Bronchial epithelial cell (primary cell): ENCODE measurements at places on chromosomes 1 and 21.

- DNase-seq, result no peak
Measured at GRCh38 chr1:3019516-3020051, 1.7 kb upstream of the ACTRT2 start.

- DNase-seq, result peak; percentile 40
Measured at GRCh38 chr1:105137543-105138457, 1388.1 kb downstream of the AMY1C start.

DNA sequence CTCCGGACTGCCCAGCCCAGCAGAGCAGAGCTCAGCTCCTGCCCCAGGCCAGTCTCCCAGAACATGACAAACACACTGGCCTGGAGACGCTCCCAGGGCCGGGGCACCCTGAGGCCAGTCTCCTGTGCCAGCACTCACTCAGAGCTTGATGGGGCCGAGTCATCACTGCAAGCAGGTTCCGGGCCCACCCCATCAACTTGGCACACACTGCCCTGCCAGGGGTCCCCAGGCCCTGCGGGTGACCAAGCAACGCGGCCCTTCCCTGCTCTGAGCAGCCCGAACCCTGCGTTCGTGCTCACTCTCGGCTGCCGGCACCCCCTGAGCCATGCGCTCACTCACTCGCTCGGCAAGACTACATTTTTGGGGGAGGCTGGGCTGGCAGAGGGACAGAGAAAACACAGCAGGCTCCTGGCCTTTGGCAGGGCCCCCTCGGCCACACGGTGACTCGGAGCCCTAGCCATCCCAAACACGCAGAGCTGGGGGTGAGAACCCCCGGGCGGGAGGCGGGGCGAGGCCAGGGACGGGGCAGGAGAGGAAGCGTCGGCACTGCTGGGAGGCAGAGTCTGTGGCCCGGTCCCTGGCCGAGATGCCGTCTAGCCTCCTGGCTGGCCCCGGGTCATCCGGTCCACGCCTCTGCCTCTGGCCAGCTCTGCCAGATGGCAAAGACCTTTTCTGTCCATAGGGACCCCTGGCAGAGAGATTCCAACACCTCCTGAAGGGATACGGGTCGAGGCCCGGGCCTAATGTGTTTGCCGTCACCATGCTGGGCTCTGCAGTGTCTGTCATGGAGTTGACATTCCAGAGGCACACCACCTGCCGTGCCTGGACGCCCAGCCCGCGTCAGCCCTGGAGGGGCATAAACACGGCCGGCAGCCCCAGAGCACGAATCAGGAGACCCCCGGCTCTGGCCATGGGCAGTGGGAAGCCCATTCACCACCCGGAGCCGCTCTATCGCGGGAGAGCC, 68.0 kb downstream of the MEGF6 start:
- no peak for DNase-seq

GRCh38 chr1:12556368-12556930, 61.6 kb downstream of the DHRS3 start:
- DNase-seq, result no peak

DNA sequence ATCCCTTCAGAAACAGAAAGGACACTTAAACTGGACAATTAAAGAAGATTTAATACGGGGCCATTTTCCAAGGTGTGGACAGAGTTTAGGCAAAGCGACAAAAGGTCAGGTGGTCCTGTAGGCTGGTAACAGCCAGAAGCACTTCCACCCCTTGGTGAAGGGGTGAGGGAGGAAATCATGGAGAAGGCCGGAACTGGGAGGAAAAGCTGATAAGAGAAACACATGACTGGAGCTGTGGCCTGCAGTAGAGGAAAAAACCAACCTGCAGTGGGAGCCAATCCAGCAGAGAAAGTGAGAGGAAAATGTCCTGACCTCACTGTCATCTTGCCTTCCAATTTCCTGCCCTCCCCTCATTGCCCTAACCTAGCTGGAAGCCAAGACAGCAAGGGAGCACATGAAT, 249.8 kb downstream of the LMO4 start:
- no peak for DNase-seq

GRCh38 chr1:22123071-22123390, 19.9 kb downstream of the WNT4 start:
- no peak for DNase-seq

GRCh38 chr21:16046656-16047330, 317.0 kb downstream of the USP25 start:
- peak; percentile 46 for DNase-seq

GRCh38 chr21:35438643-35439404, 389.7 kb upstream of the RUNX1 start:
- peak; percentile 60 for DNase-seq

DNA sequence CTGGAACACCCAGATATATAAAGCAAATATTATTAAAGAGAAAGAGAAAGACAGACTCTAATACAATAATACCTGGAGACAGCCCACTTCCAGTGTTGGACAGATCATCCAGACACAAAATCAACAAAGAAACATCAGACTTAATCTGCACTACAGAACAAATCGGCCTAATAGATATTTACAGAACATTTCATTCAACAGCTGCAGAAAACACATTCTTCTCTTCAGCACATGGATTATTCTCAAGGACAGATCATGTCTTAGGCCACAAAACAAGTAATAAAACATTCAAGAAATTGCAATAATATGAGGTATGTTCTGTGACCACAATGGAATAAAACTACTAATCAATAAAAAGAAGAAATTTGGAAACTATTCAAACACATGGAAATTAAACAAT, 398.3 kb upstream of the DUSP10 start:
- no peak for DNase-seq

DNA sequence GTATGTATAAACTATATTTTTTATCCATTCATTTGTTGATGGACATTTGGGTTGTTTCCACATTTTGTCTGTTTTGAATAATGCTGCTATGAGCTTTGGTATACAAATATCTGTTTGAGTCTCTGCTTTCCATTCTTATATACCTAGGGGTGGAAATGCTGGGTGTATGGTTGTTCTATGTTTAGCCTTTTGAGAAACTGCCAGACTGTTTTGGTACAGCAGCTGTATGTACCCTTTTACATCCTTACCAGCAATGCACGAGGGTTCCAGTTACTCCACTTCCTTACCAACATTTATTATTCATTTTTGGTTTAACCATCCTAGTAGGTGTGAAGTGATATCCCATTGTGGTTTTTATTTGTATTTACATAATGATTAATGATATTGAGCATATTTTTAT, 13.9 kb downstream of the RASAL2 start:
- DNase-seq, result peak; percentile 44

DNA sequence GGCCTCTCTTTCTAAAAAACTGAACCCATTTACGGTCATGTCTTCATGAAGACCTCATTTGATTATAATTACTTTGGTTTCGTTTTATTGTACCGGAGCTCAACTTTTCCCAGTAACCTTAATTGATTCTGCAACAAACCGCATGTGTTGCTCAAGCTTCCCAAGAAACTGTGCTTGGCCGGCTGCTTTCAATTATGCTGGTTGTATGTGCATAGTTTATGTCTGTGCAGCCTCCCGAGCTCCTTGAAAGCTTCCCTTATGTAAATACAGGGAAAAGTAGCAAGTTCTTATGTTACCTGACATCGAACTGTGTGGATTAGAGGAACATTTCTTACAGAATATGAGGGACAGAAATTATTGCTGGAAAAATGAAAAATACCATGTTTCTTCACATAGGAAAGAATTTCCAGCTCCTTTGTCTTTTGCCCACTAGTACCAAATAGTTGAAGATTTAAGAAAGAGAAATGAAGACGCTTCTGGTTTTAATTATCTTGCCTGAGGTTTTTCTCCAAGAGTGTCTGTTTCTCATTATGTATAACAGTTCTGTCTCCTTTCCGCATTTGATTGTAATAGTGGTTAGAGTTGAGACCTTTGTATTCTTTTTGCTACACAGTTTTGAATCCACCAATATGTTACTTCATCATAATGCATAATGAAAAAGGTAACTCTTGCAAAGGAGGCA, 2.1 kb downstream of the VCAM1 start:
- DNase-seq, result peak; percentile 36

GRCh38 chr1:225644666-225645065, 8.3 kb downstream of the ENAH start:
- no peak for DNase-seq

- DNase-seq, result no peak
Measured at GRCh38 chr1:14835725-14836124, 237.2 kb downstream of the KAZN start.

GRCh38 chr1:91821126-91821868, 64.7 kb downstream of the TGFBR3 start:
- no peak for DNase-seq

DNA sequence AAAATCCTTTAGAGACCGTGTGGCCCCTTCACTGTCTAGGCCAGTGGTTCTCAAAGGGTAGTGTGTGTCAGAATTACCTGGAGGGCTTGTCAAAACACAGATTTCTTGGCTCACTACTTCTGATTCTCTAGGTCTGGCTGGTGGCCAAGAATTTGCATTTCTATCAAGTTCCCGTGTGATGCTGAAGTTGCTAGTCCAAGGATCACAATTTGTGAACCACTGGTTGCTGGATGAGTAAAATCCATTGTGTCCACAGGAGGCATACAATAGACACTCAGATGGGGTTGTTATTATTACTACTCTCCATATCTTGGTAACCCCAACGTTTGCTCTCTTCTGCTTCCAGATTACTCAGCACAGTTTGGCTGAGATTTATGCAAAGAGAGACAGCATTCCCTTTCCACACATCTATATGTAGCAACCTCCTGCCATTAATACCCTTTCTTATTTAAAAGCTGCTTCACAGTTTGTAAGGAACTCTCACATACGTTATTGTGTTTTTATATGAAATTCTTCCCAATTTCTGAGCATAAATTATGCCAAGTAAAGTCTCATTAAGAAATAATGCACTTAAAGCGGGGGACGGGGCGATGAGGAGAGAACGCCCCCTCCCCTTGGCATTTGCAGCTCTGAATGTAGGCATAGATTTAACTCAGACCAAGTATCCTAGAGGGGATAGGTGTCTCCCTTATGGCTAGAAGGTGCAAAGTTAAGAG, 720 bp upstream of the TMCC2 start:
- peak; percentile 97 for DNase-seq

DNA sequence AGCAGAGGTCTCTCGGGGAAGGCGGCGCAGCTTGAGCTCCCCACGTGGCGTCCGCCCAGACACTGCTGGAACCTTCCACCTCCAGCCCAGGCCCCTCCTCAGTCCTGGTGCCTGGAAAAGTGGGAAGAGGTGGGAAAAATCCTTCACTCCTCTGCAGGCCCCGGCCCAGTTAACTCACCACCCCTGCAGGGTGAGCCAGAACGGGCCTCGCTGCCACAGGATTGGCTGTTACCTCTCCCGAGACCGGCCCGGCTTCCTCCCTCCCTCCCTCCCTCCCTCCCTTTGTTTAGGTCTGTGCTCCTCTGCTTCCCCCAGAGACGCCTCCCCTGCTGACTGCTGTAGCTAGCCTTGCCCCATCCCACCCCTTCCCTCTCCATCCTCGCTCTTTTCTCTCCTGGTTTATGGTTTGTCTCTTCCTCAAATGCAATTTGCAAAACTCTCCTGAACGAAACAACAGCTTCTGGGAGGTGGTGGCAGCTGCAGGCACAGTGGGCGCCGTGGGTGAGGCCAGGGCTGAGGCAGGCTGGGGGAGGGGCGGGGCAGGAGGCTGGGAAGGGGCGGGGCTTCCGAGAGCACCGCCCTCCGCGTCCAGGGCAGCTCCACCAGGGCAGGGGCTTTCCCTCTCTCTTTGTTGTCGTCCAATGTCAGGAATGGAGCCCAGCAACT, 6.5 kb downstream of the CAPN9 start:
- peak; percentile 46 for DNase-seq

- peak; percentile 69 for DNase-seq
Measured at GRCh38 chr1:69737527-69738185, 169.9 kb downstream of the LRRC7 start.

DNA sequence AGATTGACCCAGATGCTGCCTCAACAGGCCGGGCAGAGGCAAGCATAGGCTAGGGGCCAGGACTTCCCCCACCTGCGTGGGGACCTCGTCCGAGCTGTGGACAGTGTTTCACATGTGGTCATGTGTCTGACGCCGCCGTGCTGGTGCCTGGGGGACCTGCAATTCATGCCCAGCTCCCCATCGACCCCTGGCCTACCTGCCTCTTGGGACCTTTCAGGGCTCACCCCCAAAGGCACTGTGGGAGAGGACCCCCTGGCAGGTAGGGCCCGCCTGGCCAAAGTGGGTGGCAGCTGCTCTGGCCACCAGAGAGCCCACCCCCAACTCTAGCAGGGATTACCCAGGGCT, 4.4 kb downstream of the TMEM201 start:
- DNase-seq, result no peak

DNA sequence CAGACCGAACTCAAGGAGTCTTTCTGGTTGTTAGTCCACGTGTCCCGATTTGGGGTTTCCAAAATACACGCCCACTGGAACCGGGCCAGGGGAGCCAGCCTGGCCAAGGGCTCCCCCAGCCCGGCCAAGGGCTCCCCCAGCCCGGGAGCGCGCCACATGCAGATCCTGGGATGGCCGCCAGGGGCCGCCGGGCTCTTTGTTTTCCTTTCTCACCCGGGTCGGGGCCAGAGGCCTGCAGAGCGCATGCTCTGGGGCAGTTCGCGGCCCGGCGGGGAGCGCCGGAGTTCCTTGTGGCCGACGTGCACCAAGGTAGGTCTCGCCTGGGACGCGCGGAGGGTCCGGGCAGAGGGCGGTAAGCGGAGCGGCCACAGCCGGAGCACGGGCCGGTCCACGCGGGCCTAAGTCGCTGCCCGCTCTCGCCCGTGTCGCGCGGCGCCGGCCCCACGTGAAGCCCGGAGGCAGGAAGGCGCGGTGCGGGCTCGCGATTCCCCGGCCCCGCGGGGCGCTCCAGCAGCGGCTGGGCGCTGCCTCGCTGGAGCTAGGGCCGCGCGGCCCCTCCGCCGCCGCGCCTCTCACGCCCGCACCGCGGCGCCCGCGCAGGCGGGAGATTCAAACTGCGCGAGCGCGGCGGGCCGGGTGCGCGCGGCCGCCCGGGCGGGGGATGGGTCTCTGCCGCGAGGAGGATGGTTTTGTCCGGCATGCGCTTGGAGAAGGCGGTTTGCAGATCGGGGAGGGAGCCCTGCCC, 12.3 kb downstream of the RCC1 start:
- peak; percentile 68 for DNase-seq

- DNase-seq, result no peak
Measured at GRCh38 chr1:36531833-36532232, 49.1 kb upstream of the CSF3R start.

DNA sequence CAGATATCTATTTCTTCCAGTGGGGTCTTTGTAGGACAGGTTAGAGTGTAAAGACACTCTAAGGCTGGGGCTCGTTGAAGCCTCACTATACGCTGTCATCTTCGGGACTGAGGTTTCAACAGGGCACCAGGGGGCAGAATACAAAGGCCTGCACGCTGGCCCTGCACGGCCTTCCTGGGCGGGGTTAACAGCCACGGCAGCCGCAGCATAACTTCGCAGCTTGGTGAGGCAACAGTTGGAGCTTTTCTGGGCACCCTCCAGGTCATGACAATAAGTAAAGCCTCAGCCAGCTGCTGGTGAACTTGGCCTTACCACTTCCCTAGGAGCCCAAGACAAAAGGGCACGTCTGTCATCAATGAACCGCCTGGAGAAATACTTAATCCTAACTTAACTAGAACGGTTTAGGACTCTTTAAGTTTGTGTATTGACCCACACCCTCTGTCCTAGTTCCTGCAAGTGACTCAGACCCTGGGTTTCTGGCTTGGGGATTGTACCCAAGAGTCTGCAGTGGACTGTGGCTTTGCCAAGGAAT, 2.3 kb upstream of the RUNX1 start:
- DNase-seq, result peak; percentile 76
